Brain microvascular endothelial cell (primary cell): ENCODE measurements at places on chromosomes 1 and 21.

- DNase-seq, result no peak
These were observed 48.7 kb downstream of the NPHP4 start for GRCh38 chr1:5943343-5944124.

DNA sequence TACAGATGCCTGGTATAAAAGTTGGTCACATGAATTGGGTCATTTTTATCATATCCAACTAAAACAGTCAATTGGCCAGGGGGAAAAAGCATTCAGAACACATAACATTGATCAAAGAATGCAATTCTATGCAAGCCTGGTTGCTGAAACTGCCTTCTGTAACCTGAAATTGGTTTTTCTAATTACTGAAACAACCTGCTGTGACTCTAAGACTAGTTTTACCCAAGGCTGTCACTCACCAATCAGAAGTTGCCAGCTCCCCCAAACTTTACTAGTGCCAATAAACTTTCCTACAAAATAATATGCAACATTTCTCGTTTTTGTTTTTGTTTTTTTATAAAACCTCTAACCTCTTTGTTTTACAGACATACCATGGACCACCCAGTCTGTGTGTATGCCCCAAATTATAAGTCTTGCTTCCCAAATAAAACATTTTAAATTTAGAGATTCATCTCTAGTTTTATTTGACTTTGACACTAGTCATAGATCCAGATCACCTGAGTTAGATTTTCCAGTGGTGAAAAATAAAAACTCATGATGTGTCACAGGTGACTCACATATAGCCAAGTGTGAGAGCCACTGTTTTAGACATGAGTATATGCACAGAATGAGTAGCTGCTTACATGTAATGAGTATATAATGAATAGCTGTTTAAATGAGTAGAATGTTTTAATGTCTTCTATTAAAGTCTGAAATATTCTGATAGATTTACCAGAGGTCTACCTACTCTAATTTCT, 64.2 kb upstream of the CR2 start:
- DNase-seq, result peak; percentile 29

GRCh38 chr1:93150729-93151128, 29.5 kb downstream of the TMED5 start:
- no peak for DNase-seq

DNA sequence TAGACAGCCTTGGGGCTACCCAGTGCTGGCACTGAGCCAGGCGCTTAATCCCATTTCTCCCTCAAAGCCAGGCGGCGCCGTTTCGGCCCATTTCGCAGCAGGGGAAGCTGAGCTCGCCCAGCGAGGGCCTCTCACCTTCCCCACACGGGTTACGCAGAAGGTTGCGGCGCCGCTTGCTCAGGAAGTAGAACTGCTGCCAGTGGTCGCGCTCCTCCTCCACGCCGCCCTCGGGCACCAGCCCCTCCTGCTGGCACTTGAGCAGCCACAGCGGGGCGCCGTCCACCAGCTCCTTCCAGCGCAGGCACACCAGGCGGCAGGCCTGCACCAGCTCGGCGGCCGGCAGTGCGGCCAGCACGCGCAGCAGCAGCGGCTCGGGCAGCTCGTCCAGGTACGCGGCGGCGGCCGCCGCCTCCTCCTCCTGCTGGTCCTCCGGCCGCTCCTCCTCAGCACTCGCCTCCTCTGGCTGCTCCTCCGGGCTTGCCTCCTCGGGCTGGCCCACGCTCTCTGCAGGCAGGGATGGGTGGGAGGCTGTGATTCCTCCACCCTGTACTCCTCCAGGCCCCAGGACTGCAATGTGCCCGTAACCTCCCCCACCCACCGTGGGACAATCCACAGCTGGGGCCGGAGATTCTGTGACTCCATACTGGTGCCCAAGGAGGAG, 3.8 kb downstream of the FBXO2 start:
- DNase-seq, result peak; percentile 47

DNA sequence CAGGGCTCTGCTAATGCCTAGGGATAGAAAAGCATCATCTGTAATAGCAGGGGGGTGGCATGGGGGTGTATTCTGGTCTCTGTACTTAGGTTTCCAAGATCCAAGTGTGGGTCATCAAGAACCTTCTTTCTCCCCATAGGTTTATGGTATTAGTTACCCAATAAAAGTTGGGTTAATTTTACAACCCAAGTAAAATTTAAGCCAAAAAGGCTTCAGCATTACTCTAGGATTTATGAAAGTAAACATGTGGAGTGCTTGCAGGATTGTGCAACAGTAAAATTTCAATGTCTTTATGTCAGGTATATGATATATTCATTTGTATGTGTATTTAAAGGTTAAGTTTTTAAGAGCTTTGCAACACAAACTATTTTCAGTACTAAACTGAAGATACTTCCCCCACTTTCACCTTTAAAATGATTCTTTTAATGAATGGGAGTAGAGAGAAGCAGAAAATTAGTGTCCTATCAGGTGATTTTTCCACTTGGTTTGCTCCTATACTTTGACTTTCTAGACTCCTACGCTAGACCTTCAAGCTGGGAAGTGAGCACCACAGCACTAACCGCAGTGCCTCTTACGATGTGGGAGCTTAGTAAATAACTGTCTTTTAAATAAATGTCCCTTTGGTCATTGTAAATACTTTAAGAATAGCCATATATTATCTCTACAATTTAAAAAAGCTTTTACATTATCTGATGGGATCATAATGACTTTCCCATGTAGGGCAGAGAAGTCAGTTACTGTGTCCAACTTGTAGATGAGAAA, 67.8 kb upstream of the UBE2U start:
- no peak for DNase-seq

GRCh38 chr1:227747948-227748495, 12.8 kb downstream of the SNAP47 start:
- DNase-seq, result no peak
